ENCODE measurements at places on chromosomes 12 and 14. TPM values are rescaled to one million over a fixed set of nuclear protein-coding genes. Genes with fewer than 3 reads are reported as not detected.

DNA sequence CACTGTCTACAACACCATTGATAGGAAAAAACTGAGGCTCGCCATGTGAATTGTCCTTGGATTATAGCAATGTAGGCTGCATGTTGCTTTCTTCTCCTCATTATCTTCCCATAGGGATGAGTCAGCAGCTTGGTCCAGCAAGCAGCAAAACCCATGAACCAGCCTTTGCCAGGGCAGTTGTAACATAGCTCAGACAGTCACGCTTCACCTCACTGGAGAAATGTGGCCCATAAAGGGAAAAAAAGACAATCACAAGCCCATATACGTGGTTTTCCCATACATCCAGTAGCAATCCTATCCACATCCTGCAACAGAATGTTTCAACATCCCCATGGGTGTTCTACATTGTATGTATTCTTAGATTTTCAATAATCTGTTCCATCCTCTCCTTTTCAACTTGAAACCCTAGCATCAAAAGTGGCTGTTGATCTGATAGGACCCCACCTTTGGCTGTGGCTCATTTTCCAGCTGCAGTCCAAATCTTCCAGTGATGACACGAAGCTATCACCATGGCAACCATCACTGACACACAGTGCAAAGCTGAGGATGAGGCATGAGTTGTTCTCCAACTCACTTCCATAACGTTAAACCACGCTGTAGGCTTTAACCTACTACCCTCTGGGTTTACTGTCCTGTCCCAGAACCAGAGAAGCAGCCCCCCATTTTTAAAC is 34.0 kb downstream of the GRIN2B start:
- DNase-seq, result no peak
- no peak overlapping the region for H3K4me3 ChIP-seq
- no peaks in the 10 kb centered on the region for H3K4me1 ChIP-seq
- no peak overlapping the region for H3K27ac ChIP-seq
- H3K27me3 ChIP-seq, result no peaks in the 10 kb centered on the region

- H3K4me3 ChIP-seq, result no peak overlapping the region
- no peak overlapping the region for H3K27ac ChIP-seq
- no peaks in the 10 kb centered on the region for H3K36me3 ChIP-seq
These were observed 1338.8 kb upstream of the SEL1L start for GRCh38 chr14:82872494-82872893.

GRCh38 chr14:77276295-77276935 is 5.4 kb upstream of the NGB start:
- peaks cover 1% of the 10 kb centered on the region for H3K27me3 ChIP-seq
- no peak overlapping the region for H3K4me3 ChIP-seq
- H3K36me3 ChIP-seq, result peaks cover 8% of the 10 kb centered on the region

GRCh38 chr14:61433169-61433568 is 111.8 kb downstream of the PRKCH start:
- no peaks in the 10 kb centered on the region for H3K4me1 ChIP-seq
- H3K4me3 ChIP-seq, result no peak overlapping the region
- no peak overlapping the region for H3K27ac ChIP-seq
- no peaks in the 10 kb centered on the region for H3K36me3 ChIP-seq

GRCh38 chr14:69708586-69709560 is 58.1 kb upstream of the SRSF5 start:
- no peaks in the 10 kb centered on the region for H3K27me3 ChIP-seq
- no peak overlapping the region for H3K27ac ChIP-seq
- DNase-seq, result no peak
- H3K4me1 ChIP-seq, result no peaks in the 10 kb centered on the region
- peaks cover 37% of the 10 kb centered on the region for H3K36me3 ChIP-seq

- H3K4me3 ChIP-seq, result no peak overlapping the region
- no peaks in the 10 kb centered on the region for H3K27me3 ChIP-seq
- no peak for DNase-seq
- H3K36me3 ChIP-seq, result no peaks in the 10 kb centered on the region
- H3K27ac ChIP-seq, result no peak overlapping the region
These were observed 30.7 kb upstream of the PWP1 start for GRCh38 chr12:107654873-107655272.

DNA sequence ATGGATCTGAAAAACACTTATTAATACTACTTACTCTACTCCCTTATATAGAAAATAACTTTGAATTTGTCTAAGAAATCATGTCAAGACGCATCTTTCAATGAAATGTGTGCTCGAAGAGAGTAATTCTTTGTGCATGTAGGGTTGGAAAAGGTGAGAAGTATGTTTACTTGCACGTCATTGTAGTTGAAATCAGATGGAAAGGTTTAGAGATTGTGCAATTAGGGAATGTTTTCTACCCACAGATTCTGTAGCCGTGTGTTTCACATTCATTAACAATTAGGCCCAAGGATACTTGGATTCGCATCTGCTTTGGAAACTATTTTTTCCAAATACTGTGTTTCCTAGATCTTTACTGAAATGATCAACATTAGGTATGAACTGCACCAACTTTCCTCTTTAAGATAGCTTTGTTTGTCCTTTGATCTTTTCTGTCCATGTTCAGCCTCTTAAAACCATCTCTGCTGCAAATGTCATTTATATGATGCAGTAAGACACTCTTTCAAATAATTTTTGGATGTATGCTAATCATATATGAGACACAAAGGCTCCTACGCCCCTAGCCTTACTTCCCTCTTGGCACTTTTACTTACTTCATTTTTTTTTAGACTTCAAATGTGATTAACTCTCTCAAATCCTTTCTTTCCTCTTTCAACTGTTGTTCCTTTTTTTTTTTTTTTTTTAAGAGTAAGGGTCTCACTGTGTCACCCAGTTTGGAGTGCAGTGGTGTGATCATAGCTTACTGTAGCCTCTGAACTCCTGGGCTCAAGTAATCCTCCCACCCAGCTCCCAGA is 58.0 kb upstream of the PSMA6 start:
- no peak for DNase-seq
- no peak overlapping the region for H3K27ac ChIP-seq
- H3K36me3 ChIP-seq, result no peaks in the 10 kb centered on the region
- no peaks in the 10 kb centered on the region for H3K4me1 ChIP-seq

- H3K4me3 ChIP-seq, result no peak overlapping the region
- H3K27ac ChIP-seq, result no peak overlapping the region
- no peaks in the 10 kb centered on the region for H3K36me3 ChIP-seq
- H3K27me3 ChIP-seq, result peaks cover 28% of the 10 kb centered on the region
- H3K4me1 ChIP-seq, result peaks cover 7% of the 10 kb centered on the region
These were observed 57.5 kb upstream of the TMCC3 start for GRCh38 chr12:94707892-94708291.

DNA sequence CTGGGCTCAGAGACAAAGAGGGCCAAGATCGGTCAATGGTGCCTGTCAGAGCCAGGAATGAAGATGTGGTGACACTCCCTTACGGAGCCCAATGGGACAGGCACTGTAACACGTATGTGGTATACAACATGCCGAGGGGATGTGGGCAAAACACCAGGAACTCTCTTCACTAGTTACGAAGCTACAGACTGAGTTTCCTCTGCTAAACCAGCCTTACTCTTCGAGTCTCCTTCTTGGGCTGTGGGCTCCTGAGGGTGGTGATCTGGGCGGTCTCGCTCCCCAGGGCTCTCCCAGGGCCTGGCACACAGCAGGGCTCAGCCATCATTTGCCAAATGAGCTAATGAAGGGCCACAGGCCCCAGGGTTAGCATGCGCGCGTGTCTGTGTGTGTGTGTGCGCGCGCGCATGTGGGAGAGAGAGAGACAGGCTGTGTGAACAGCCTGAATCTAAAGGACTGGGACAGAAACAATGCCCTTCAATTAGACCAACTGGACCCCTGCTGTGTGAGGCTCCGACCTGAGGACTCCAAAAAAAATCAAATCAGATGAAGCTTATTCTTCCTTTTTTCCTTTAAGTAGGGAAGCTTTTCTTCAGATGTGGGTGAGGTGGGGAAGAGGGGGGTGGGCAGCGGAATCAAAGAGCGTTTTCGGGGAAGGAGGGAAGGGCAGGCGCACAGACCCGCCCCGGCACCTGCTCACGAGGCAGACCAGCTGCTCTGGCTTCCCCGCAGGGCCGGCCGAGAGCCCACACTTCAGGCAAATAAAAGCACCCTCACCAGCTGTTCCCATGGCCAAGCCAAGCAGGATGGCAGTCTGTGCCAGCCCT is 42.5 kb downstream of the CCDC88C start:
- H3K4me3 ChIP-seq, result no peak overlapping the region
- no peak for DNase-seq
- H3K36me3 ChIP-seq, result no peaks in the 10 kb centered on the region
- peaks cover under 1% of the 10 kb centered on the region for H3K27me3 ChIP-seq
- no peaks in the 10 kb centered on the region for H3K4me1 ChIP-seq

GRCh38 chr14:36022765-36023410 is 153.6 kb downstream of the PTCSC3 start:
- H3K4me1 ChIP-seq, result no peaks in the 10 kb centered on the region
- DNase-seq, result no peak
- H3K36me3 ChIP-seq, result no peaks in the 10 kb centered on the region
- no peak overlapping the region for H3K27ac ChIP-seq

- H3K4me1 ChIP-seq, result peaks cover 57% of the 10 kb centered on the region
- H3K27ac ChIP-seq, result peak overlapping the region; percentile 77
- no peaks in the 10 kb centered on the region for H3K27me3 ChIP-seq
- DNase-seq, result peak; percentile 54
- H3K36me3 ChIP-seq, result no peaks in the 10 kb centered on the region
These were observed 8.5 kb upstream of the AMIGO2 start for GRCh38 chr12:47088021-47088944.

- no peaks in the 10 kb centered on the region for H3K4me1 ChIP-seq
- no peaks in the 10 kb centered on the region for H3K36me3 ChIP-seq
- DNase-seq, result peak; percentile 22
These were observed 70.4 kb downstream of the TMEM116 start for GRCh38 chr12:111942557-111942956.

GRCh38 chr14:96203635-96204034 is 1.0 kb upstream of the BDKRB2 start:
- H3K36me3 ChIP-seq, result no peaks in the 10 kb centered on the region
- H3K4me1 ChIP-seq, result peaks cover 31% of the 10 kb centered on the region
- DNase-seq, result no peak
- peak overlapping the region; percentile 80 for H3K27ac ChIP-seq
- H3K4me3 ChIP-seq, result no peak overlapping the region

DNA sequence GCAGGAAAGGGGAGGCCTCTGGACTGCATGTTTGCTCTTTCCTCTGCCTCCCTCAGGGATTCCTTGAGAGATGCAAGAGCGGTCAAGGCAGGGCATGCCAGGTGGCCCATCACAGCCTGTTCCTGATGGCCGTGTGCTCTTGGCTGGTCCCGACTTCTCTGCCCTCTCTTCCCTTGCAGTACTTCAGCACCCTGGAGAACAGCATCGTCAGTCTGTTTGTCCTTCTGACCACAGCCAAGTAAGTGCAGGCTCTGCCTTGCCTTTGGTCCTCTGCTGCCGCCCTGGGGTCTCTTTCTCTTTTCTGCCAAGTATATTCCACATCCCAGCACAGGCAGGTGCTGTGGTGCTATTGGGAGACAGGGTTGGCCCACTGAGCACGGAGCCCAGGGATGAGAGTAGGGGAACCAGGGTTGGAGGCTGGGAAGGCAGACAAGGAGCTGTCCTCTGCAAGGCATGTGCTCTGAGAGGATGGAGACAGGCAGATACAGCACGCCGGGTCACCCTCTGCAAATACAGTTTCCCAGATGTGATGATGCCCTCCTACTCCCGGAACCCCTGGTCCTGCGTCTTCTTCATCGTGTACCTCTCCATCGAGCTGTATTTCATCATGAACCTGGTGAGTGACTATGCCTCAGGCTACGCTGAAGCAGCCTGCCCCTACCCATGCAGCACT is 51.9 kb downstream of the TPCN1 start:
- H3K27me3 ChIP-seq, result no peaks in the 10 kb centered on the region
- H3K27ac ChIP-seq, result no peak overlapping the region
- H3K4me1 ChIP-seq, result peaks cover 15% of the 10 kb centered on the region
- peaks cover 25% of the 10 kb centered on the region for H3K36me3 ChIP-seq

DNA sequence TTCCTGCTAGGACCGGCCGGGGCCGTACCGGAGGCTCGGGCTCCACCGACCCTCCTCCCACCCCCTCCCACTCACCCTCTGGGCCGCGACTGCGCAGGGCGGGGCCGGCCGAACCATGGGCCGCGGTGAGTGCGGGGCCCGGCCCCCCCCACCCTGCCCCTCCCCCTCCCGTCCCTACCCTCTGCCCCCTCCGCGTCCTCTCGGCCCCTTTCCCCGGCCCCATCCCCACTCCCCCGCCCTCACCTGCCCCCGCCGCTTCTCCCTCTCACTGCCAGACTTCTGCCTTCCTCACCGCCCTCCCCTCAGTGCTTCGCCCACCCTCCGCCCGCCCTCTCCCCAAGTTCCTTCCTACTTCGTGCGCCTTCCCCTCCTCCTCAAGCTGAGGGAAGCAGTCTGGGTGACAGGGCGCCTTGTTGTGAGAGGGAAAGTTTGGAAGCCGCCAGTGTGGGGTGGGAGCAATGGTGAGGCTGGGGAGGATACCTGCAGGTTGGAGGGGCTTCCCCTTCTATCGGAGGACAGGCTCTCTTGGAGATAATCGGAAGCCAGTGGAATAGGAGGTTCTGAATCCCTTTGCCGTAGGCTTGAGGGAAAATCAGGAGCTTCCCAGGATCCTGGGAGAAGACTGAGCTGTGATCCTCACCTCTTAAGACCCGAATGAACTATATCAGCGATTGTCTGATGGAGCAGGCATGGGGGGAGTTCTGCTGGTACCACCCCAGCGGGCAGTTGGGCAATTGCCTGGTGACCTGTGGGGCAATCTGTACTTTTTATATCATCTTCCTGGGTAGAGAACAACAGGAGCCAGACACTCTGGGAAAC is 472 bp downstream of the MBD6 start:
- no peaks in the 10 kb centered on the region for H3K27me3 ChIP-seq
- H3K36me3 ChIP-seq, result peaks cover 37% of the 10 kb centered on the region
- peak overlapping the region; percentile 77 for H3K4me3 ChIP-seq
- H3K4me1 ChIP-seq, result peaks cover 43% of the 10 kb centered on the region
- peak; percentile 90 for DNase-seq

DNA sequence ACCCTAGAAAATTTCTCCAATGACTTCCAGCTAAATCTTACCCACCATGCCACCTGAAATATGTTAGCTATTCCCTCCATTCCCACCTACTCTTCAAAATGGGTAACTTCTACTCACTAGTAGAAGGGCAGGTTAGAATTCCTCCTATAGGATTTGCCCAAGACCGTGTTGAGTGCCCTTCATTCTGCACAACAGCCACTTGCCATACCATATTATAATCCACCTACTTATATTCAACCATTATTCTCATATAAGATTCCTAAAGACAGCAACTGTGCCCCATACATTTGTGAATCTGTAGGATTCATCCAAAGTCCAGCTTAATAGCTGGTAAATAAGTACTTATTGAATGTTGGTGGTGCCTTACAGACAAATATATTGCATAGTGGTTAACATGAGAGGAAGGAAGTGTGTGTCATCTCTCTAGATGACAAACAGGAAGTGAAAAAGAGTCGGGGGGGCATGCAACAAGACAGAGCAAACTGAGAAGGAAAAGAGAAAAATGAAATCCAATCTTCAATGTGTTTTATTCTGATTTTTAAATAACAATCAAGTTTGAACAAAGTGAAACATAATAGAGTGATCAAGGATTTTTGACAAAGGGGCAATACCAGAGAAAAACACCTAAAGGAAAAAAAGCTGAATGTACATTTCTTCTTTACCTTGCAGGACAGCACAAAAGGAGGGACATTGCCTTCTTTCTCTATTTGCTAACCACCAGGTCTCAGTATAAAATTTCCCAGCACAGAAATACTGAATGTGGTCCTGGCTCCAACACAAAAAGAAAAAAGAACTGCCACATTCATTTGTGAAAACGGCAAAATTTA is 389.3 kb upstream of the USP15 start:
- no peak overlapping the region for H3K4me3 ChIP-seq
- DNase-seq, result no peak
- no peaks in the 10 kb centered on the region for H3K27me3 ChIP-seq
- H3K27ac ChIP-seq, result no peak overlapping the region

Gene FITM1
- total RNA-seq, result 0.72 TPM

Gene CLBA1
- 11.5 TPM for total RNA-seq

Gene MYF5
- not detected for total RNA-seq

Gene DPF3
- 0.59 TPM for total RNA-seq
